GM04503 (cell line): ENCODE measurements at places on chromosomes 7 and 10.

DNA sequence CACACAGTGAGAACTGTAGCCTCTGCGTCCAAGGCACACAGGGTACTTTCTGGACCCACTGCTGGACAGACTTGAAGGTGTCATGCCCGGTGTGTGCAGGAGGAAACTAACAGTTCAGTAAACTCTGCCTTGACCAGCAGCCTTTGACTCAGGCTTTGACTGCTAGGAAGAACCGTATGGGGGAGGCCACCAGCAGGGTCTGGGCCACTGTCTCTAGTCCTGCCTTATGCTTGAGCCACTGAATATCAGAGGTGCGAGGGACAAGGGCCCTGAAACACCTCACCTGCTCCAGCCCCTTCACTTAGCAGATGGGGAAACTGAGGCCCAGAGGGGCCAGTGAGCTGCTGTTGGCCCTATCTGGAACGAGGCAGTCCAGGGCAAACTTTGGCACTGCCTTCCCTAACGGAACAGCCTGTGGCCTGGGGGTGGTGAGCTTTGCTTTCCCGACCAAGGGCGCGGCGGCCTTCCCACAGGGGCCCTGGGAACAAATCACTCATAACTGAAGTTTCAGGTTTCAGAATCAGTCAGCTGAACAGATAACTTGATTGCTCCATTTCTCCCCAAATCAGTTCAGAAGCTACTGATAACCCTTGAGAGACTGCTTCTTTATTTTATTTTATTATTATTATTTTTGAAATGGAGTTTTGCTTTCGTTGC is 130.0 kb downstream of the FAM53B start:
- DNase-seq: no peak

- no peak for DNase-seq
Measured at GRCh38 chr7:121392277-121393004, 3.7 kb downstream of the FAM3C start.

GRCh38 chr7:149883048-149883438 is 9.3 kb downstream of the ATP6V0E2 start:
- DNase-seq: no peak

DNA sequence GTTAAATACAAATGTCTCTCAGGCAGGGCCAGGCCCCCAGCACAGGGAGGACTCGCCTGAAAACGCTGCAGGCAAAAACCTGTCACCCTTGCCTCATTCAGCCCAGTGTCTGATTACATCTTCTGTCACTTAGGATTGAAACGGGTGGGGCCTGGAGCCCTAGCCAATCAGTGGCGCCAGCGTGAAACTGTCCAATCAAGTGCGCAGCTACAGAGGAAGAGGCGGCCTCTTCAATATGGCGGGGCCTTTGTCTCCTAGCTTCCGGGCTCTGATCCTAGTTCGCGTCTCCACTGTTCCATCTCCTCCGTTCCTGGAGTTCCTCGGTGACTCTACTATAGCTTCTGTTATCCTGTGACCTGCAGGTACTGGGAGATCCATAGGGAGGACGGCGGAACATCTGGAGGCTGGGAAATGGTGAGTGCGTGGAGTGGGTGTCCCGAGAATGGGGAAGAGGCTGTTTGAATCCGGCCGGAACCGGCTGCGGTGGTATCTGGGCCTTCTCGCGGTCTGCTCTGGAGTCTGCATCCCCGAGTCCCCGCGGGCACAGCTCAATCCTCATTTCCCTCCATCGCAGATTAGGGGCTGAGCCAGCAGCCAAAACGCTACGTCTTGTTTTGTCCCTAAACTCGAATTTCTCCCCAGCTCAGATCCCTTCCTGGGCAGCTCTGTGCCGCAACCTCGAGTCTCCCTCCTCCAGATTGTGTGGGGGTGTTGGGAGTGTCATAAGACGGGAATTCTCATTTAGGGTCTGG is at the start of gene ZNF736:
Gene ZNF736 (plus strand): TSS at position 222 of the 752 bp plus-strand sequence. CDS start 190 bp downstream, at position 412.
- peak; percentile 79 for DNase-seq

GRCh38 chr10:112136486-112137153 is 46.9 kb downstream of the GPAM start:
- no peak for DNase-seq

- no peak for DNase-seq
Measured at GRCh38 chr10:95741807-95742467, 14.0 kb upstream of the ENTPD1 start.

DNA sequence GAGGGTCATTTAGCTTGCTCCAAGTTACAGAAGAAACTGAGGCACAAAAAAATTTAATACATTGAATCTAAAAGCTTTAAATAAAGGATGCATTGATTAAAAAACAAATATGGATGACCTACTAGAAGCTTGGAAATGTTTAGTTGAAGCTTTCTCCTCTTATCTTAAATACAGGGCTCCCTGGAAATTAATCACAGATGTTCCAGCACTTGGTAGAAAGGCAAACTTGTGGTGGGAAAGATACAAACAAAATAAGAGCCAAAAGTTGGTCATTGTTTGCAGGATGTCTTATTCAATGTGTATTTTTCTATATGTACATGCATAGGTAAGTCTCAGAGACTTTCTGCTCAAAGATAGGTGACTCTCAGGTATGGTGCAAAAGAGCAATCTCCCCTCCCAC is 40.7 kb upstream of the LYZL1 start:
- DNase-seq: no peak

GRCh38 chr10:22655312-22655981 is 58.9 kb downstream of the PIP4K2A start:
- peak; percentile 34 for DNase-seq

- DNase-seq: no peak
Measured at GRCh38 chr10:95388539-95388938, 97.7 kb upstream of the PDLIM1 start.

DNA sequence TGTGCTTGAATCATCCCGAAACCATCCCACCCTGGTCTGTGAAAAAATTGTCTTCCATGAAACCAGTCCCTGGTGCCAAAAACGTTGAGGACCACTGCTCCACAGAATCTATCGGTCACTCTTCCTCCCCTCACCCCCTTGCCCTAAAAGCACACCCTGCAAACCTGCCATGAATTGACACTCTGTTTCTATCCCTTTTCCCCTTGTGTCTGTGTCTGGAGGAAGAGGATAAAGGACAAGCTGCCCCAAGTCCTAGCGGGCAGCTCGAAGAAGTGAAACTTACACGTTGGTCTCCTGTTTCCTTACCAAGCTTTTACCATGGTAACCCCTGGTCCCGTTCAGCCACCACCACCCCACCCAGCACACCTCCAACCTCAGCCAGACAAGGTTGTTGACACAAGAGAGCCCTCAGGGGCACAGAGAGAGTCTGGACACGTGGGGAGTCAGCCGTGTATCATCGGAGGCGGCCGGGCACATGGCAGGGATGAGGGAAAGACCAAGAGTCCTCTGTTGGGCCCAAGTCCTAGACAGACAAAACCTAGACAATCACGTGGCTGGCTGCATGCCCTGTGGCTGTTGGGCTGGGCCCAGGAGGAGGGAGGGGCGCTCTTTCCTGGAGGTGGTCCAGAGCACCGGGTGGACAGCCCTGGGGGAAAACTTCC is 784 bp upstream of the SERPINE1 start:
- DNase-seq: no peak

GRCh38 chr7:158702944-158703343 is 1.7 kb downstream of the NCAPG2 start:
- no peak for DNase-seq

DNA sequence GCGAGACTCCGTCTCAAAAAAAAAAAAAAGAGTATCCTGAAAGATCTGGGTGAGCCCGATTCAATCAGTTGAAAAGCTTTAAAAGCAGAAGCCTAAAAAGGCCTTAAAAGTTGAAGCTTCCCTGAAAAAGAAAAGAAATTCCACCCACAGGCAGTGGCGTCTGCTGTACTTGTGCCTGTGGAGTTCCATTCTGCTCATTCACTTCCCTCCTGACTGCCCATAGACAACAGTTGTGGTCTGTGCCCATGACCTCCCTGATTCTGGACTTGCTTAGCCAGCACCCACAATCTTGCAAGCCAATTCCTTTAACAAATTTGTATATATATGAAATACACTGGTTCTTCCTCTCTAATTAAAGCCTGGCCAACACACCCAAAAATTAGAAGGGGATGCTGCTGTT is 141.7 kb downstream of the DLG5 start:
- peak; percentile 33 for DNase-seq

DNA sequence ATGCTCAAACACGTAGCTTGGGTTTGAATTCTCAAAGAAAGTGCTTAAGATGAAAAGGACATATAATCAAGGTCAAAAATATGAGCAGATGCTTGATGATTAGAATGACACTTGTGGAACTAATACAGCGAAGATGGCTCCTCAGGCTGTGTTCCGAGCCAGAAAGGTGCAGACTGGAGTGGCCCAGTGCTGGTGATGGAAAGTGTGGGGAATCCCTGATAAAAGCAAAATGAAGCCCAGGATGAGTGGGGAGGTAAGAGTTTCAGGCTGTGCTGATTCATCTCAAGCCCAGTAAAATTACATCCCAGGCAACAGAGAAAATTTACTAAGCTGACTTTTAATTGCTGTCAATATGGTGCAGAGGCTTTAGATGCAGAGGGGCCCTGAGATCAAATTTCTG is 77.8 kb upstream of the IKZF1 start:
- DNase-seq: no peak

DNA sequence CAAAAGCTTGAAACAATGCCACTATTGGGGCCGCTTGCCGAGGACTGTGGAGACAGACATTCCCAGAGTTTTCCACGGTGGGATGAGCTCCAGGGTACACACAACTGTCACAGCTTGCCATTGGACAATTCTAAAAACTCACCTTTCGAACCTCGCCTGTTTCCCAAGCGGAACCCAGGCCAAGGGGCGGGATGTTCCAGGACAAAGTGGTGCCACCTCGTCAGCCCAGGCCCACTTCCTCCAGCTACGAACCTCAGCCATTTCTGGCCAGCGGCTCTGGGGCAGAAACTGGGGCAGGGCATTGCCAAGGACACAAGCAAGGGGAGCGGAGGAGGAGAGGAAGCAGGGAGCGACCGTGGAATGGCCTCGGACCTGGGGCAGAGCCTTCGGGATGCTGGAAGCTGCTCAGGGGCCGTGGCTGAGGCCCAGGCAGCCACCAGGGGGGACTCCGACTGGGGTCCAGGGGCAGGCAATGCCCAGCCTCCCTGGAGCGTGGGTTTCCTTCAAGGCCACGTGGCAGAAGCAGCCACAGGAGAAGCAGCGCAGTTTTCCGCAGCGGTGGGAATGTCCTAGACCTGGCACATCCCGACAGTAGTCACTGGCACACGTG is 44.7 kb upstream of the INSIG1 start:
- no peak for DNase-seq

DNA sequence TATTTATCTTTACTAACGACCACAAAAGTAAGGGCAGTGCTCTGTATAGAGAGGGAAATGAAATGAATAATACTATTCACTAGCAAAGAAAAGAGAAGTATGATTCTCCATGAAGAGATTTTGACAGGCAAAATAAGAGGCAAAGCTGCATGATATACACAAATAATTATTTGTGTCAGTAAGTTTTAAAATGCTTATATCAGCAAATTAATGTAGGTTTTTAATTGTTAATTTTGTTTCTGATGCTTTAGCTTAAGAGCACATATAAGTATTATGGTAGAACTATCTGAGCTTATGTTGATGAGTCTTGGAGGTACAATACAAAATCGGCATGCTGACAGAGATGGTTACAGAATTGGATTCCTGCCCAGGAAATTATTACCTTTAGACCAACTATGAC is 383.1 kb upstream of the VSTM2A start:
- DNase-seq: no peak

DNA sequence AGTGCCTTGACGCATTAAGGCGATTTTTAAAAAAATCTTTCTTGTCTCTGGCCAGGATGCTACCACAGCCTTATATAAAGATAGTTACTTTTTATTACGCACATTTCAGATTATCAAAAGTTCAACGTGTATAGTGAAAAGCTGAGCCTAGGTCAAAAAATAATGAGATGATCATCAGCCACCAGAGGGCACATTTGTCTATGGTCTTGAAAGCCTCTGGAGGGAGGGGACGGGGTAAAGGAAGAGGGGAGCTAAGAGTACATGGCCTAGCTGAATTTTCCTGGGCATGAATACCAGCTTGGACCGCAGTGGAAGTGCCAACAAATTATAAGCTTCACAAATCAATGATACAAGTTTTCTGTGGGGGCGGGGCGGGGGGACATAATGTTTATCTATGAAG is 285.9 kb upstream of the SMIM30 start:
- no peak for DNase-seq

- no peak for DNase-seq
Measured at GRCh38 chr10:11593612-11594011, 17.8 kb downstream of the USP6NL start.

DNA sequence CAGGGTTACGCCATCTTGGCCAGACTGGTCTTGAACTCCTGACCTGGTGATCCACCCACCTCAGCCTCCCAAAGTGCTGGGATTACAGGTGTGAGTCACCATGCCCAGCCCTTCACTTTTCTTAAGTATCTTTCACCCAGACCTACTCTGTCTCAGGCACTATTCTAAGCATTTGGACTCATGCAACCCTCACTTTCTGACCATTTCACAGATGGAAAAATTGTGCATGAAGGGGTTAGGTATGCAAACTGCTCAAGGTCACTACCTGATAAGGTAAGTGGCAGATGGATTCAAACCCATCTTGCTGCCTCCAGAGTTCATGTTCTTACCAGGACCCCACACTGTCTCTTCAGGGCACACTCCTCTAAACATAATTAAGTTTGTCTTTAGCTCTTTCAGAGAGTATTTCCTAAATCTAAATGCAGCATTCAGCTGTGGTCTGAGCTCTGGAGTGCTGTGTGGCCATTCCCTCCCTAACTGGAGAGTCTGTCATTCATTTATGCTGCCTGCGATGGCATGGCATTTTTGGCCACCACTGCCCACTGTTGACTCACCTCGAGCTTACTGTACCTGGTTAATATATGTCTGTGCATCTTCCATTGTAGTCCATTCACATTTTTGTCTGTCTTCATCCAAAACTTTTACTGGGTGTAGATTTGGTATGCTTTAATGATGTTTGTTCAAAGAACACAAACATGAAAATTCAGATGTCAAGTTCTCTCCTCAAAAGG is 88.4 kb downstream of the CCDC71L start:
- DNase-seq: no peak
